Suppressor macrophage treated with lipopolysaccharide for 4 hours (primary cell): ENCODE measurements at places on chromosomes 7 and 10.

GRCh38 chr7:13945670-13946069 is 43.8 kb downstream of the ETV1 start:
- DNase-seq, result no peak

DNA sequence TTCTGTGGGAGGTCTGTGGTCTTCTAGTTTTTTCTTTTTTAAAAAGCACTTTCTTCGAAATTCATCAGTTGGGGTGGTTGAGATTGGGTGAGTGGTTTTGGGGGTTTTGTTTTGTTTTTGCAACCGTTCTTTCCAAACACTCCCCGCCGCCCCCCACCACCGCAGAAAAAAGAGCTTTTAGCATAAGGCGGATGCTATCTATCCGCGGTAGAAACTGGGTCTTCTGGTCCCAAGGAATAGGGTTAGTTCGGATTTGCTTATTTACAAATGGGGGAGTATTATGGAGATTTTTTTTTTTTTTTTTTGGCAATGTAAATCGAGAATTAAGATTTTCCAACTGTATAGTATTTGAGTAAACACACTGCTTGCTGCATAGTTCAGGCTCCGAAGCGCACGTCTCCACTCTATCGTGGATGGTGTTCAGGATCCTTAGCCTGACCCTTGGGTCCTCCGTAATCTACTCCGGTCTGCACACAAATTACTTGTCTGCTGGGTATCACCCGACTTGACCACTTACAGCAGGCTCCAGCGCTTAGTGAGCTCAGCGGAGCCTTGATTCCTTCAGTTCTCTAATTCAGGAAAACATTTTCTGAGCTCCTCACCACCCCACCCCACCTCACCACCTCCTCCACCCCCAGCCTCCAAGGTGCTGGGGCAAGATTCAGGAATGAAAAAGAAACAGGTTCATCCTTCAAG is 757 bp upstream of the NRCAM start:
- DNase-seq, result no peak

GRCh38 chr10:8052341-8052955 is 2.0 kb upstream of the GATA3 start:
- DNase-seq, result no peak

- DNase-seq, result no peak
These were observed 21.9 kb downstream of the PRLHR start for GRCh38 chr10:118573512-118573911.

DNA sequence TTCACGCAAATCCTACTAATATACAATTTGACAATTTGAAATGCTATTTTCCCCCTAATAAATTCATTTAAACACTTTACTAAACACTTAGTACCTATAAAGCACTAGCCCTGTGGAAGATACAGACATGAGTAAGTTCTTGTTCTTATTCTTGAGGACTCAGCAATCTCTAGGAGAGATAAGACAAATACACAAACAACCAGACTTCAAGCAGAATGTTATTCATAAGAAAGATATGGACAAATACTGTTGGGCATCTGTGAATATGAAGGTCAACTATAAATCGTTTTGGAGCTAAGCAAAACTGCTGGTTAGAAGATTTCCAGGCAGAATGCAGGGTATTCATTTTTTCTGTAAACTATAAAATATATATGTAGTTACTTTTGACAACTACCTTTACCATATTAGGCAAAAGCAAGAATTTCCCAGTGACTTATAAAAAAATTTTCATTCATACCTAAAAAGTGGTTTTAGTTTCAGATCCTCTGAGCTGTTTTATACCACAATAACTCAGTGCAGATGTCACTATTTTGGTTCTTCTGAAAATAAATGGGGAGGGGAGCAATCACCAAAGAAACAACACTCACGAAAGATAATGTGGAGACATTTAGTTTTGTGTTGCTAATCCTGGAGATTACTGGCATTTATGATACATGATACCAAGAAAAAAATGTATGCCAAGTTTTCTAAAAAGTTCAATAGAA is 3.8 kb downstream of the VPS41 start:
- DNase-seq, result peak; percentile 25

GRCh38 chr7:66713687-66714086 is 26.8 kb upstream of the RABGEF1 start:
- no peak for DNase-seq

- DNase-seq, result no peak
These were observed 320.9 kb downstream of the PAXIP1 start for GRCh38 chr7:154682003-154682402.

GRCh38 chr10:47182934-47183703 is 116.9 kb upstream of the GDF10 start:
- no peak for DNase-seq

- peak; percentile 50 for DNase-seq
These were observed 44.8 kb upstream of the HHEX start for GRCh38 chr10:92644921-92645320.

DNA sequence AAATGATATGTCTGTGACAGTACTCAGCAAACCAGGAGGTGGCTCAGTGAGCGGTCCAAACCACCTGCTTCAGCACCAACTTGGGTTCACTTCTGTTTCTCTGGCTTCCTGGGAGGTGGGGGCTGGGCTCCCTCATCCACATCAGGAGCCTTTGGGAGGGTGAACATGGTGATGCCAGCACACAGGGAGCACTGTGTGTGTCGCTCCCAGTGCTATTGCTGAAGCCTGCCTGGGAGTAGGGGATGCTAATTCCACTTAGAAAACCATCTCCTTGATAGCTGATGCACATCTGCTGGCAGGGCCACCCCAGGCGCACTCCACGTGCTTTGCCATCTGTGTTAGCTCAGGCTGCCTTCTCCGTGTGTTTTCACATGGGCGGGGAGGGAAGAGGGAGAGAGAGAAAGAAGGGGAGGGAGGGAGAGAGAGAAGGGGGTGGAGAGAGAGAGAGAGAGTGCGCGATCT is 58.0 kb downstream of the RAMP3 start:
- no peak for DNase-seq

DNA sequence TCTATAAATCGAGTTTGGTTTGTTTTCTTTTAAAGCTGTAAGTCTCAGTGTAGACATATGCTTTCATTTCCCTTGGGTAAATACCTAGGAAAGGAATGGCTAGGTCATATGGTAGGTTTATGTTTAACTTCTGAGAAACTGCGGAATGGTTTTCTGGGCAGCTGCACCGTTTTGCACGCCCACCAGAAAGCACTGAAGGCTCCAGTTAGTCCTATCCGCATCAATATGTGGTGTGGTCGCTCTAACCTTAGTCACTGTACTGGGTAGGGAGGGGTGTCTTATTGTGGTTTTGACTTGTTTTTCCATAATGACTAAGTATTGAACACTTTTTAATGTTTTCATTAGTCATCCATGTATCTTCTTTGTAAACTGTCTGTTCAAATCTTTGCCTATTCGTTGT is 279.5 kb upstream of the AKR1E2 start:
- DNase-seq, result no peak

GRCh38 chr10:129962872-129963640 is 1.0 kb downstream of the EBF3 start:
- DNase-seq, result peak; percentile 26

DNA sequence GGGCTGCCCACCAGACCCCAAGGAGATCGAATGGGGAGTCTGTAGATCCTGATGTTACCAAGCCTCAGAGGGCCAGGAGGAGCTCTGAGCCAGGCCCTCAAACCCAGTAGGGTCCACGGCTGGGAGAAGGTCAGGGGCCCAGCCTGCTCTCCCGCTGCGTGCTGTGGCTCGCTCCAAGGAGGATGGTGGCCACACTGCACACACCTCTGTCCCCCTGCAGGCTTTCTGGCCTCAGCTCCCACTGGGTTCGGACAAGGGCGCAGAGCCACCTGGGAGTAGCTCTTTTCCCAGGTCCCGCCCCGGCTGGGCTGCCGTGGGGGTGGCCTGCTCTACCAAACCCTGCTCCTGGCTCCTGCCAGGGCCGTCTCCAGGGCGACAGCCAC is 175.8 kb downstream of the ZNF248 start:
- no peak for DNase-seq

- DNase-seq, result no peak
These were observed 270.6 kb upstream of the MAGI2 start for GRCh38 chr7:79723833-79724618.

DNA sequence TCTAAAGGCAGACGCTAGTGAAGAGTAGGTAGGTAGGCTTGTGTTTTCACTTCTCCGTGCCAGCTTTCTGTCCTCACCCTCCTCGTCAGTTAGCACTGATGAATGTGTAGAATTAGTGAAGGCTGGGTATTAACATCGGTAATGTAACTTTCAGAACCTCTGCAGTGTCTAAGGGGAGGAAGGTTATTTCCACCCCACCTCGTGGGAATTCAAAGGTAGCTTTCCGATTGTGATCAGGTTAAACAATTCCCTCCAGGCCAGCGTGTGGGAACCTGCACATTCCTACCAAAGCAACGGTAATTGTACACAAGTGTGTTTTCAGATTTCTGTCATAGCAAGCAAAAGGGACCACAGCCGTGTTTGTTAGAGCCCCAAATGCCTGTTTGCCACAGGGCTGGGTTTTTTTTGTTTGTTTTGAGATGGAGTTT is 405.0 kb upstream of the GALNT17 start:
- no peak for DNase-seq

GRCh38 chr10:132413226-132414205 is 16.5 kb downstream of the PWWP2B start:
- no peak for DNase-seq

DNA sequence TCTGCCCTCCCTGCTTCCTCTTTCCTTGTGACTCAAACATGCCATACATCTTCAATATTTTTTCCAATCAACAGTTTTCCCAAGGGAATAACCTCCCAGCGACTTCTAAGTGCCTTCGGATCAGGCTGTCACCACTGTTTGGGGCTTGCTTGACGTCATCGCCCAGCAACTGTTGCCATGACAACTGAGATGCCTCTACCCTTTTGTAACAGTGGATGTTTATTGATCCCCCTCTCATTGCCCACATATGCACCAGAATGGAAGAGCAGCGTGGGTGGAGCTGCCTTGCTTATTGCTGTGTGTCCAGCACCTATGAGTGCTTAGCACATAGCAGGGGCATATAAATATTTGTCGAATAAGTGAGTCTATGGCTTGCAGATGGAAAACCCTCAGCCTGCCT is 14.4 kb downstream of the FFAR4 start:
- no peak for DNase-seq

- no peak for DNase-seq
These were observed 29.3 kb upstream of the PRLHR start for GRCh38 chr10:118624747-118625146.

GRCh38 chr10:103609231-103610082 is 116.0 kb downstream of the NEURL1 start:
- no peak for DNase-seq

DNA sequence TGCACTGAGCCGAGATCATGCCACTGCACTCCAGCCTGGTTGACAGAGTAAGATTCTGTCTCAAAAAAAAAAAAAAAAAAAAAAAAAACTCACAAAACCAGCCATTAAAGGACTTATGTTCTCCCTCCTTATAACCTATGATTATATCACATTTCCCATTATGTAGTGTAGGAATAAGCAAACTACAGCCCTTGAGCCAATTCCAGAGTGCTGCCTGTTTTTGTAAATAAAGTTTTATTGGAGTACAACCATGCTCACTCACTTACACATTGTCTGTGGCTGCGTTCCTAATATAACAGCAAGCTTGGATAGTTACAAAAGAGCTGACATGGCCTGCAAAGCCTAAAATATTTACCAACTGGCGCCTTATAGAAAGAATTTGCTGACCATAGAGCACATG is 72.7 kb upstream of the ARID5B start:
- no peak for DNase-seq

GRCh38 chr7:2761131-2761624 is 73.2 kb downstream of the AMZ1 start:
- no peak for DNase-seq

DNA sequence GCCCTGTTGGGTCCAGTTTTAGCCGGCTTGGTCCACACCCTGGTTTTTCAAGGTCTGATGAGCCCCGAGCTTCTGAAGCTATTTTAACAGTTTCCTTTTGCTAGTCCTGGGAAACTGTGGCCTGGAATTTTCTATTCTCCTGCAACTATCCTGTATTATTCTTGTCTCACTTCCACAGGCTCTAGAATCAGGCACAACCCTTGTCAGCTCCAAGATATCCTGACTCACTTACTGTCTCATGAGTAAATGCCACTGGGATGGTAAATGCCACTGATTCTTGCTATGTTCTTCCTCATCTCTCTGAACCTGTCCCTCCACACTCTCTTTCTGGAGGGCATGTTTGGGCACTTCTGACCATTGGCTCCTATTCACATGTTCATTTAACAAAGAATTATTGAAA is 611.5 kb upstream of the IGFBP3 start:
- DNase-seq, result no peak

GRCh38 chr10:31070691-31071090 is 39.0 kb upstream of the ZNF438 start:
- DNase-seq, result no peak

- DNase-seq, result no peak
These were observed 38.8 kb upstream of the CFAP46 start for GRCh38 chr10:132981173-132981555.

DNA sequence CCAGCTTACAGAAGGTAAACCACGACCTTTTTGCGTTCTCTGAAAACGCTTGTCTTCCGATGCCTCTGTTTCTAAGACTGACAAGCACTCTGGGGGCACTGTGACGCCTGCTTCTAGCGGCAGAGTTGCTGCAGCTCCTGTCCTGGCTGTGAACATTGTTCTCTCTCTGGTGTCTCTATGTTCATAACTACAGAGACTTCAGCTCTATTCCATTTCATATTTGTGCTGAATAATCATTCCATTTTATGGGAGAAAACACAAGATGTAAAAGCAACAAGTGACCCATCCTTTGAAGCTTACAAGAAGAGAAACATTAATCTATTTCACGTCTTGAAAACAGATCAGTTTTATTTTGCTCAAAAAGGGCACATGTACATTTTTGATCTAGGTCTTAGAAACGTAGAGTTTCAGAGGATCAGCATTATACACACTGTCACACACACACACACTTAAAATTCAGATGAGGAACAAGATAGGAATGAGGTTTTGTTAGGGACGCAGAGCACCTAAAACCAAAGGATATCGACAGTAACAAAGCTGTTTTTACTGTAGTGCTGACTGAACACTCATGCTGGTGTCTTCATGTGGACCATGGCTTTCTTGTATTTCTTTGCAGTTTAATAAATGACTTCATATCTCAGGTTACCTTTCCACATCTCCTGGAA is 3.0 kb downstream of the IKZF1 start:
- DNase-seq, result no peak

- DNase-seq, result no peak
These were observed 14.9 kb downstream of the CAMK2G start for GRCh38 chr10:73859428-73859783.

DNA sequence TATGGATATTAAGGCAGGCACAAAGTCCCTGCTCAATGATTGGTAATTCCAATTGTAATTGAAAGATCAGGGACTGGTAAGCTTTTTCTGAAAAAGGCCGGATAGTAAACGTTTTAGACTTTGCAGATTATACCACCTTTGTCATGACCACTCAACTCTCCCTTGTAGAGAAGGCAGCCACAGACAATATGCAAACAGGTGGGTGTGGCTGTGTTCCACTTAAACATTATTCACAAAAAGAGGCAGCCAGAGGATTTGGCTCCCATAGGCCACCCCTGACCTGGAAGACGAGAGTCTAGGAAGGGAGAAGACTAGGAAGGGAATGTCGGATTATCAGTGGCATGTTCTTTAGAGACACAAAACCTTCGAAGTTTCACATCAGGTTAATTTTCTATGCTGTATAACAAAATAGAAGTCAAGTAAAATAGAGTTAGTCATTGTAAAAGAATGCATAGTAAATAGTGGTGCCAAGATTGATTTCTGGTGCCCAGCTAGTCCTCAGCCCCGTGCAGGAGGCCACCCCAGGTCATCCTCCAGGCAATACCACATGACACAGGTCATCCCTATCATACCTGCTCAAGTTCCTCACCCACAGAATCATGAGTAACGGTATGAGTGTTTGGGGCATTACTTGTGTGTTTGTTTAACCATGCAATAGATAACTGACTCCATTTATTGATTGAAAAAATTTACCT is 193.8 kb downstream of the PLPP4 start:
- DNase-seq, result no peak
